ENCODE measurements at places on chromosomes 2 and 18. TPM values are rescaled to one million over a fixed set of nuclear protein-coding genes. Genes with fewer than 3 reads are reported as not detected.

- no peak for DNase-seq
Measured at GRCh38 chr2:209917154-209917771, 85.2 kb upstream of the RPE start.

GRCh38 chr2:149080971-149081370 is 42.5 kb downstream of the LYPD6B start:
- DNase-seq = no peak

GRCh38 chr2:240869109-240869955 is 708 bp downstream of the AGXT start:
- no peak for DNase-seq

DNA sequence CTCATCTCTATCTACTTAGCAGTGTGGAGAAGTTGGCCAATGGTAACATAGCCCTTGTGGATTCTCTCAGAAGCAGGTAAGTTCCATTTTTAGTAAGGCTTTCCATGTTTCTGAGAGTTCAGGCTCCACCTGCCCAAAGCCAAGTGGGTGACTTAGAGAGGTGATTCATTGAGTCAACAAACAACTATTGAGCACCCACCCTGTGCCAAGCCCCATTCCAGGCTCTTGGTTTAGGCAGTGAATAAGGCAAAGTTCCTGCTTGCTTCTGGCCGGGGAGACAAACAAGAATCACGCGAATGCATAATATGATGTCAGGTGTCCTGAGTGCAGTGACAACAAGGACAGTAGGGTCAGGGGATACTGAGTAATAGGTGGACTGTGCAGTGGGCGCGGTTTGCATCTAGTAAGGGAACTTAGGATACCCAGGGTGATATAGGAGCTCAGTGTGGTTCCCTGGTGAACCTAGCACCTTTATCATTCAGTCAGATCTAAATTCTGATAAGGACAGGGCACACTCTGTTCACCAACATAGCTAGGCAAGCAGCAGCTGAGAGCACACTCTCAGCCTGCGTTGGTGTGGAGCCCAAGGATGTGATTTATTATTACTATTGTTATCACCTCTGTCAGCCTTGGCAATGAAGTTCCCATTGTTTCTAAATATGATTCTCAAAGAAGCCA is 31.7 kb upstream of the KCTD1 start:
- no peak for DNase-seq

- DNase-seq = no peak
Measured at GRCh38 chr2:45083175-45083574, 73.9 kb upstream of the SIX2 start.

DNA sequence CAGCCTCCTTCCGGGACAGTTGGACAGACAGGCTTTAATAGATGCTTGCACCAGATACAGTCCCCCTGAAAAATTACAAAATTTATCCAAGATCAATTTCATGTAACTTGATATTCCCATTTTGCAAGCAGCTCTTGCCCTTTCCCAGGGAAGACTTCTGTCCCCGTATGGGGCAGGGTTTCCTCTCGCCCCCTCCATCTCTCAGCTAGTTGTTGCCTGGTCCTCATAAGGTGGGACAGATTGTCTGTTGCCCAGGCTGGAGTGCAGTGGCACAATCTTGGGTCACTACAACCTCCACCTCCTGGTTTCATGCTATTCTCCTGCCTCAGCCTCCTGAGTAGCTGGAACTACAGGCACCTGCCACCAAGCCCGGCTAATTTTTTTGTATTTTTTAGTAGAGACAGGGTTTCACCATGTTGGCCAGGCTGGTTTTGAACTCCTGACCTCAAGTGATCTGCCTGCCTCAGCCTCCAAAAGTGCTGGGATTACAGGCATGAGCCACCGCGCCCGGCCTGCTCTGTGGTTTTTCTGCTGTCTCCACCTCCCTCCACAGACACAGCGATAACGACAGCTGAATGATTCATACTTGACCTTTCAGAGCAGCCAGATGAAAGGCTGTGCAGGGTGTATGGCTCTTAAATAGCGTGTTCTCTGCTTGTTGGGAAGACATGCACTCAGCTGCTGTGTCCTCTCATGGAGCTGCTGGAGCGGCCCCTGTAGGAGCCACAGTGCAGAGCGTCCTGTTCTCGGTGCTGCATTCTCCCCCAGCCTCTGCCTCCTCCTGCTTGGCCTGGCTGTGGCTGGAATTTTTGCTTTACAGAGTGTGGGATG is 61.4 kb downstream of the TTC39C start:
- DNase-seq = peak; percentile 99

DNA sequence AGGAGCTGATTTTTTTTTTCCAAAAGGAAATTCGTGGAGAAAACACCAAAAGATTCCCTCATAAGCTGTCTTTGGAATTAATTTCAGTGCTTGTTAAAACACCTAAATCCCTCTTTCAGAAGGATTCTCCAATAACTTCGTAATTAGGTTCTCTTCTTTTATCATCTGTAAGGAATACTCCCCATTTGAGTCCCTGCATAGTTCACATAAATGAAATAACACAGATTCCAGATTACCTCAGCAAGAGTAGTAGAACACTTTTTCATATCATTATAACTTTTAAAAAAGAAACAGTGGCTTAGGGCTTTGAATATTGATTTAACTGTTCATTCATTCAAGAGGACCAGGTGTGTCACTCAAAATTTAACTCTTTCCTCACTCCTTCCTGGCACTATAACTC is 55.5 kb downstream of the ARHGAP28 start:
- DNase-seq = peak; percentile 33

DNA sequence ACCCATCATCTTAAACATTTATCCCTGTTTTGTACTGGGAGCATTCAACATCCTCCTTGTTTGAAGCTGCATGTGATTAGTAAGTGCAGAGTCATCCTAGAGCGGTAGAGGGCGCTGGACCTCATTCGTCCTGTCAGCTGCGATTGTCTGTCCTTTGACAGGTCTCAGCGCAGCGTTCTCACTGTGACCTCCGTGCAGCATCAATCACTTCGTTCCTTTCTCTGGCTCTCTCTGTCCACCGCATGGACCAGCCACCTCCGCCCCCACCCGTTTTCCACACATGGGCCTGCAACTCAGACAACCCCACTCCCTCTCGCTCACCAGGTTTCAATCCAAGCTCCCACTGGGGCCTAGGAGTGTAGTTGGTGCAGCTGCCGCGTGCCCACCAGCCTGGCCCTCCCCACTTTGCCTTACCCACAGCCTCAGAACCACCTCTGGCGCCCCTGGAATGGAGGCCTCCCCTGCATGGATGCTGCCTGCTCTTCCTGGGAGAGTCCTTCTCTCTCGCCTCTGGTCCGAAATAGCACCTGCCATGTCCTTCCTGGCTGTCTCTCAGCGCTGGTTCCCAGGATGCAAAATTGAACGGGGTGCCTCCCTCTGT is 90.5 kb downstream of the NDUFA10 start:
- DNase-seq = peak; percentile 39

DNA sequence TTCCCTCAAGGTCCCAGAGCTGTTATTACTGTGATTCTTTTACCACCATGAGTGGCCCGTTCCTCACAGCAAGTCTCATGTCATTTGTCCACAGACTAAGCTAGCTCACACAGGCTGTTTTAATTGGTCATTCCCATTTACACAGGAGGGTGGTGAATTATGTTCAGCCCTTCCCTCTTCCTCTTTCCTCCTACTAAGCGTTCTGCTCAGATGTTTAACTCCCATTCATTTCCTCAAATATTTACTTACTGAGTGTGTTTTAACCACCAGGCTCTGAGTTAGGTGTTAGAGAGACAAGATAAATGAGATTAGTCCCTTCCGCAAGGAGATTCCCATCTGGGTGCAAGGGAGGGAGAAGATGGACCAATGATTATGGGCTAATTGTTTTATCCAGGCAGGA is 403.6 kb upstream of the ACVR2A start:
- DNase-seq = no peak

PIK3C3 gene
- total RNA-seq = 57.2 TPM

- DNase-seq = no peak
Measured at GRCh38 chr2:230346465-230346864, 19.5 kb downstream of the SP140L start.

DNA sequence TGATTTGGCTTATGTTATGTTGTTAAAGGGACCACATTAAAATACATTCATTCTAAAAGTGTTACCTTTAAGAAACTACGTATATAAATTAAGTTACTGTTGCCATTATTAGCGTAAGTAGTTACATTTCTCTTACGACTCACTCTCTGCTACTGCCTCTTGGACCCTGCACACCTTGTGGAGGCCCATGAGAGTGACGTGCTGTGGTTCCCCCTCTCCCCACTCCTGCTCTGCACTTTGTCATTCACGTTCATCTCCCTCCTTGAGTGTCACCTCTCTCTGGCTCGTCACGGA is 830 bp upstream of the MERTK start:
- no peak for DNase-seq

SAG gene
- not detected for total RNA-seq

DNA sequence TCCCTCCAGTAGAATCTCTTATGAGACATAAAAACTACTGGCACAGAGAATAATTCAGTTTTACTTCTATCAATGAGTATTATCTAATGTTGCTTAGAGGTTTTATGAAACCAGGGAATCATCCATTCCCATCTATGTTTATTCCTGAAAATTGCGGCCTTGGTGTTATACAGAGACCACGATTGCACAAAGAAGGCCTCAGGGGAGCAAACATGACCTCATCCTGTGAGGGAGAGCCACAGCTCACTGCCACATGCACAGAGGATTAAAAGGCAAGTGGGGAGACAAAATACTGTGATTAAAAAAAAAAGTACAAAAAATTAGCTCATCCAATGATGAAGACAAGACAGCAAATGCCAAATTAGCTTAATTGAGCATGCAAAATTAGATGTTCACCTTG is 111.8 kb upstream of the SLC35G4 start:
- DNase-seq = peak; percentile 49

DNA sequence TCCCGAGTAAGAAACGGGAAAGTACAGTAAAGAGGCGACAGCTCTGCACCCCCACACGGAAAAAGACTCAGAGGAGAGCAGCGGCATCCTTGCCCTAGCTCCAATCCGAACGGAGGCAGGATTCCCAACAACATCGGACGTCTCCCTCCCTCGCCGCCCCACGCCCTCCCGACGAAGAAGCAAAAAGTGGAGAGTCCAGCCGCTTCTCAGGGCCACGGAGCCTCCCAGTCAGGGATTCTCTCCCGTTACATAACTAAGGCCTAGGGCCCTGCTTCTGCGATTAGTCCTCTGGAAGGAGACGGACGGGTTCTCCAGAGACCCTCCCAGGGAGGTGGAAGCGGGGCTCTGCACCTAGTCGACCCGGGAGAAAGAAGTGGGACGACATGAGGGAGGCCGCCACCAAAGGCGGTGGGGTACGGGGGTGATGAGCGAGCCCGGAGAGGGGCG is 587 bp downstream of the SUMO1 start:
- DNase-seq = peak; percentile 60

UGT1A3 gene
- not detected for total RNA-seq

- peak; percentile 3 for DNase-seq
Measured at GRCh38 chr18:3848316-3848715, 398.3 kb downstream of the TGIF1 start.

DNA sequence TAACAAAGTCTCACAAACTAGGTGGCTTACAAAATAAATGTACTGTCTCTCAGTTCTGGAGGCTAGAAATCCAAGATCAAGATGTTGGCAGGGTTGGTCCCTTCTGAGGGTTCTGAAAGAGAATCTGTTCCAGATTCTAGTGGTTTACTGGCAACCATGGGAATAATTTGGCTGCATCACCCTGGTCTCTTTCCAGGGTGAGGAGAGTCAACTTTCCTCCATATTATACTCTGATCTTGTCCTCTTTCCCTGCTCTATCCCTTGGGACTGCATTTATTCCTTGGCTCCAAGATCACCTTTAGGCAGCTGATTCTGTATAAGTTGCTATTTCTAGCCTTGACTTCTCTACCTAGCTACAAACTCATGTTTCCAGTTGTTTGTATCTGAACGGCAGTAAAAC is 35.2 kb downstream of the SLC40A1 start:
- no peak for DNase-seq

DNA sequence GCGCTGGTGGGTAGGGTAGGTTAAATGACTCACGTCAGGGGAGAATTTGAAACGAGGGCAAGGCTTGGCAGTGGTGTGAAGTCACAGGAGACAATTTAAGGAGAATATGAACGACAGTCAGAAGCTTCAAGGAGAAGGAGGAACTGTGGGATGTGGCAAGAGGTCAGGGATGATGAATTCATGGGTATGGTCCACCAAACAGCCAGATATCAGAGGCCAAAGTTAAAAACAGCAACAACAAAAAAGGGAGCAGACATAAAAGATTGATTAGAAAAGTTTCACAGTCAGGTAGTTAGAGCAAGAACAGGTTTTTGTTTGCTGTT is 1.4 kb upstream of the ZNF396 start:
- no peak for DNase-seq

AGXT gene
- not detected for total RNA-seq

All from IMR-90 (cell line).